CD8-positive, alpha-beta memory T cell (primary cell): ENCODE measurements at places on chromosomes 3 and 15. TPM values are rescaled to one million over a fixed set of nuclear protein-coding genes. Genes with fewer than 3 reads are reported as not detected.

- peak; percentile 76 for DNase-seq
These were observed 228.0 kb downstream of the UACA start for GRCh38 chr15:70535071-70535954.

DNA sequence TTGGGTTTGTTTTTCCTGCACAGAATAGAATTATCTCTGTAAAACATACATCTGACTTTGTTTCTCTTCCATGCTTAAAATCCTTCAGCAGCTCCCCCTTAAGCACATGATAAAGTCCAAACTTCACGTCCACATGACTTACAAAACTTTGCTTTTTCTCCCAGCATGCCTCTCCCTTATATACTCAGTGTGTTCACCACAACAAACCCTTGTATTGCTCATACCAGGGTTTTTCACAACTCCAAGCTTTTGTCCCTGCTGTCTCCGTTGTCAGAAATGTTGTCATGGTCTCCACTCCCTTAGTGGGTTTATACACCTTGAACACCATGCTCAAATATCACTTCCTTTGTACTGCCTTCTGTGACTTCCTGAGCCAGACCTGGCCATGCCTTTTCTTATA is 91.1 kb upstream of the MITF start:
- DNase-seq, result no peak

- DNase-seq, result no peak
These were observed 95.7 kb downstream of the NSUN3 start for GRCh38 chr3:94158512-94158911.

DNA sequence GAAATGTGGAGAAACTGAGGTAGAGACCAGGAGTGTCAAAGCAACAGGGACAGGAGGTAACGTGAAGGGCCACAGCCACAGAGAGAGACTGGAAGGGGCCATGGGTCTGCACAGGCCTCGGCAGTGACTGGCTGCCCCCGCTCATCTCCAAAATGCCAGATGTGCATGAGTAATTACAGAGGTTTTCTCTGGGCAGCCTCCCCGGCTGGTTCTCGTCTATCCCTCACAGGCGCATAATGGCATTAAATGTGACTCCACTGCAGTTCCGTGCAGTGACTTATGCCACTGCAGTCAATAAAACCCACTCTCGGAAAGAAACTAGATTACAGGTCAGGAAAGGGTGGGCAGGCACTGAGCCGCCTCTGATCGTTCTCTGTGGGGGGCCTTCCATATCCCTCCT is 74.7 kb downstream of the WDR76 start:
- DNase-seq, result no peak

DNA sequence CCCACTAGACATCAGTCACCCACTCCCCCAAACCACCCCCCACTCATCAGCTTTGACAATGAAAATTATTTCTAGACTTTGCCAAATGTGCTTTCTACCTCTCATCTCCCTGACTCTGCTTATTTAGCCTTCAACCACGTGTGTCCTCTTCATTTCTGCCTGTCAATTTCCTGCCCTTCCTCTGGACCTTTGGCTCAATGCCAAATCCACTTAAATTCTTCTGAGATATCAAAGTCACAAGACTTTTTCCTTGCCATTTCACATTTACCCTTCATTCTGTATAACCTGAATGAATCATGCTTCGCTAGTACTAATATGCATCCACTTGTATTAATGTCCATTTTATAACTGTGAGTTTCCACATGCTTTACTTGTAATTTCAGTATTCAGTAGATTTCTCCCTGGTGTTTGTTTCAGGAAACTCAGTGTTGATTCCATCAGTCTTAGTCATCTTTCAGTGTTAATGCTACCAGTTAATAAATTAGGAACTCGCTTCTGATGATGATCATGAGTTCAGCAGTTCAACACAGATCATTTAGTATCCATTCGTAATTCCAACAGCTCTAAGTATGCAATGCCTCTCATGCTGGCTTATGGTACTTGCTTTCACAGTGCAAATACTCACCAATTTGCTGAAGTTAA is 128.2 kb upstream of the OSTN start:
- no peak for DNase-seq

DNA sequence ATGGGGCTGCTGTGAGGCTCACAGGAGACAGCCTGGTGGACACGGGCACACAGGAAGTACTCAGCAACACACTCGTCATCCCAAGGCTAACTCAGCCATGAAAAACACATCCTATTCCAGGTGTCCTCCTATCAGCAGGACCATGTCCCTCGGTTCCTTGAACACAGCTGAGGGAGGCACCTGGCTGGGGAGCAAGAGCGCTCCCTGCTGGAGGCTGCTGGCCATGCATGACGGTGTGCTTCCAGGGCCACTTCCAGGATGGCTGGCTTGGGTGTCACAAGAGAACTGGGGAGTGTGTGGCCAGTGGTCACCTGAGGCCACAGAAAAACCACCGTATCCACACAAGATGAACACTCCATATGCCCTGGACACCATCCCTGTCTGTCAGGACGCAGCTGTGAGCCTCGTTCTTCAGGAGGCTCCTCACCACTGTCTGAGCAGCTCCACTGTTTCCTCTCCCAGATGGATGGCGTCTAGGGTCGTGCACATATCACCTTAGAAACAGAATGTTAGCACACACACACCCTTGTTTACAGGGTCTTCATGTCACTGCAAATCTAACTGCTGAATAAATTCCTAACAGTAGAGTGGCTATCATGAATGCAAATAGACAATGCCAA is 31.0 kb downstream of the POC1A start:
- DNase-seq, result peak; percentile 69

- DNase-seq, result no peak
These were observed 8.9 kb downstream of the CHSY1 start for GRCh38 chr15:101242999-101243336.

DNA sequence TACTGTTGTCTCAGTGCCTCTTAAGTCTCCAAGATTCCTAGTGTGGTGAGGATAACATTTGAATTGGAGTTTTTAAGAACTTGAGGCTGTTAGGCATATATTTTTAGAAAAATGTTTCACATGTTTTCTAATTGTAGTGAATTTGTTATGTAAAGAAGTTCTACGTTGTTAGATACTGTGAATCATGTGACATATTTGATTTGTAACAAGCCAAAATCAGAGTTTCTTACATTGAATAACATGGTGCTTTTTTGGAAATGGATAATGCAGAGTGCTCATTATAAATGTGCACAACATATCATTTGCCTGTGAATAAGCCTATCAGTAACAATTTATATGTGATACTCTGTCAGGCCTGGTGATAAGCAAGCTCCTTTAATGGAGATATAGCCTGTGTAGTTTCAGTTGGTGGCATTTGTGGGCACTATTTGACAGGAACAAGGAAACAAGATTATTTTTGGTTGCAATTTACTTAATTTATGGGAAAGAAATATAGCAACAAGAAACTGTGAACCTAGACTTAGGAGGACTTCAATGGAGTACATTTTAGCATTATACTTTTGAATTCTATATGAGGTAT is 328.8 kb downstream of the ARPP21 start:
- DNase-seq, result no peak

The DNAH12 gene
- 0.09 TPM for total RNA-seq

The FBN1 gene
- 0.46 TPM for total RNA-seq

The UPK1B gene
- not detected for total RNA-seq

The HTR3E gene
- not detected for total RNA-seq

The SEMA5B gene
- not detected for total RNA-seq

The ANO10 gene
- total RNA-seq, result 12.3 TPM

The TPRA1 gene
- 48.9 TPM for total RNA-seq

The DLEC1 gene
- 1.3 TPM for total RNA-seq
